Amniotic epithelial cell (primary cell): ENCODE measurements at places on chromosomes 4 and X.
A peak's percentile ranks its signal among the peaks of the same experiment; 100 is the strongest.

DNA sequence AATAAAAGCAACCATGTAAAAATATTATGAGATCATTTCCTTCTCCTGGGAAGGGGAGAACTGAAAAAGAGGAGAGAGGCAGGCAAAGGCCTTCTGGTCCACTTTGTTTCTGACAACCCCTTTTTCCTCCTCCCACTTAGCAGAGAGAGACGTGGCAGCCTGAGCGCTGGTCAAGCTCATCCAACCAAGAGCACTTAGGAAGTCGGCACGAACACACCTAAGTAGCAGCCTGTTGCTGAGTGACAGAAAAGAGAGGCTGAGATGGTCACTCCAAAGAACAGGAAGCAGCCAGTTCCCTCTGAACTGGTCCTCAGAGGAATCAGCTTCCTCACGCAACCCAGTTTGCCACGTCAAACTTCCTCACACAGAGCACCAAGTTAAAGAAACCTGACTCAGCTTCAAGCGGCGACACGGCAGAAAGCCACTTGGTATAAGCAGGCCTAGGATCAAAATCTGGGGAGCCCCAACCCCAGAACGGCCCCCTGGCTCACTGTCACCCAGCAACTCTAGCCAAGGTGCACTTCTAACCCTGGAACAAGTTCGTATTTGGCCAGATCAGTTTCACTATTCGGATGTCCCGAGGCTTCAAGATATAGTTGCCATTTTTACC, 861 bp downstream of the SEC24D start:
- peak; percentile 87 for DNase-seq

- peak; percentile 93 for DNase-seq
Observed at GRCh38 chr4:75235359-75235951, 278.7 kb downstream of the RCHY1 start.

- DNase-seq: no peak
Observed at GRCh38 chr4:58075724-58076123, 965.5 kb upstream of the IGFBP7 start.

- no peak for DNase-seq
Observed at GRCh38 chr4:152024881-152025280, 264.1 kb upstream of the GATB start.

- DNase-seq: no peak
Observed at GRCh38 chrX:17608888-17609287, 128.4 kb upstream of the SCML1 start.

DNA sequence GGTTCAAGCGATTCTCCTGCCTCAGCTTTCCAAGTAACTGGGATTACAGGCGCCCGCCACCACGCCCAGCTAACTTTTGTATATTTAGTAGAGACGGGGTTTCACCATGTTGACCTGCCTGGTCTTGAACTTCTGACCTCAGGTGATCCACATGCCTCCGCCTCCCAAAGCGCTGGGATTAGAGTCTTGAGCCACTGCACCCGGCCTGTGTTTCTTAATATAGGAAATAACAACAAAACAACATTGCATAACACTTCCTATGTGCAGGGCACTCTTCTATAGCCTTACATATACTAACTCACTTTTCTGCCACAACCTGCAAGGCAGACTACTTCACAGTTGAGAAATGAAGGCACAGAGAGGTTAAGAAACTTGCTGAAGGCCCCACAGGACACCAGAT, 12.8 kb upstream of the TMEM131L start:
- DNase-seq: no peak

GRCh38 chr4:14726877-14727361, 275.4 kb upstream of the CPEB2 start:
- DNase-seq: peak; percentile 51

DNA sequence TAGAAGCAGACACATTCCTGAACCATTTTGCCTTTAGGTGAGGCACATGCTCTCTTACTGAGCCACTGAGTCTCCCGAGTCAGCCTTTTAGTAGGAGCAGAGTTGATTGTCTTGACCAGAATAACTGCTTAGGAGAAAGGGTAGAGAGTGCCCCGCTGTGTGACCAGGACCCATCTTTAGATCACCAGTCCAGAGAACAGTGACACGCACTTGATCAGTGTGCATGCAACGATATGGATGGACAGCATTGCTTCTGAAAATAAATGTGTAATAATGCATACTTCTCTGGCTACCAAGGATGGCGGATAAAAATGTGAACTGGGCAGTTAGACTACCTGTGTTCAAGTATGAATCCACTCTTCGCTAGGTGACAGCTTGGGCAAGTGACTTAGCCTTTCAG, 897.7 kb downstream of the TRIML1 start:
- no peak for DNase-seq

- DNase-seq: no peak
Observed at GRCh38 chr4:136571315-136571714, 961.0 kb downstream of the PCDH18 start.

- DNase-seq: peak; percentile 5
Observed at GRCh38 chrX:80578517-80579105, 158.4 kb downstream of the TENT5D start.

DNA sequence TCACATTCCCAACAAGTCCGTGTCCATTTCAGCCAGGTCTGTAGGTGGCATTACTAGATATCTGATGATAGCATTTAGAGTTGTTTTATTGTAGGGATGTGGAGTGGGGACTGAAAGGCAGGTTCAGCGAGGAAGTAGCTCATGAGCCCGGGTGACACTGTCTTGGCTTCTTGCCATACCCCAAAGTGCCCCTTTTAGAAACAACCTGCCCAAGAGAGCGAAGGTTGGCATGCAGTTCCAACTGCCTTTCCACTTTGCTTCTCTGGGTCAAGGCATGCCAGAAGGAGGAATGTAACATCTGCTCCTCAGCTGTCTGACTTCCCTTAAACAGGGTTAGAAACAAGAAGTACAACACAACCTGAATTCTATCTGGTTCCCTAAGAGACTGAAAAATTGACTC, 9.0 kb downstream of the GRIA3 start:
- DNase-seq: no peak

GRCh38 chr4:129526812-129527211, 430.9 kb downstream of the C4orf33 start:
- DNase-seq: peak; percentile 17

GRCh38 chr4:73375328-73375741, 28.8 kb upstream of the ALB start:
- DNase-seq: no peak

GRCh38 chrX:95693365-95693764, 991.3 kb upstream of the DIAPH2 start:
- DNase-seq: no peak

DNA sequence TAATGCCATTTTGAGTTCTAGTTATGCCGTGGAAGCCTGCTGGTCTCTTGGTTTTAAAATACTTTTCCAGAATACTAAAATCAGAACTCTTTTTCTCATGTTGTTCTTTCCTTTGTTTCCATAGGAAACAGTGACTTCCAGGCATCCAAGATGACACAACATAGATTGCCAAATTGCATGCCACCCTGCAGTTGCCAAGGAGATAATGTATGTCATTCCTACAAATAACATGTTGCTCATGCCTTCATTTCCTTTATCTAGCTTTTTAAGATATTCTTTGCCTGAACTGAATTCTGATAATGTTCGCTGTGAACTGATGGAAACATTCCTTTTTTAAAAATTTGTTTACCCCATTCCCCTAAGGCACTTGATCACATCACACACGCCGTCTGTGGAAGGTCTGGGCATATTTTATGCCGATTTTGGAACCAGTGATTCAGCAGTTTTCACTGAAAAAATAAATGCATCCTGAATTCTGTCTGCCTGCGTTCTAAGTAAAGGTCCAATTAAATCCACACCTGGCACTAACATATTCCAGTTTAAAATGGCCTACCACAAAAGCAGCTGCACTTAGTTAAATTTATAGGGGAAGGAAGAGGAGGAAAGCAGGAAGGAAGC, 38.0 kb upstream of the COX7B2 start:
- DNase-seq: peak; percentile 51

GRCh38 chr4:119087121-119087520, 48.5 kb upstream of the MYOZ2 start:
- no peak for DNase-seq

DNA sequence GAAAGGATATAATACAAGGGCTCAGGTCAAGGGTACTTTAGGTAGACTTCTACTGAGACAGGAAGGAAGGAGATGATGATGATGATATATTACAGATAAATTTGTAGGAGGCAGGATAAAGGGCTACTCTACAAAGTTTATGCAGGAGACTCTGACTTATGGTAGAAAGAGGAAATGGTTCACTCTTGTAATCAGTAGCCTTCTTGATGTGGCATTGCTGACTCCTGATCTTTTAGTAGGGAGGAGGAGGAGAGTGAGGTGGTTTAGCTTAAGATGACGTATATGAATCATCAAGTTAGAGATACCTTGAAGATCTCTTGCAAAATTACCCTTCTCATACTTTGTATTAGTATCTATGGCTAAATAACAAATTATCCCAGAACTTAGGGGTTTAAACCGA, 4.7 kb downstream of the BLTP1 start:
- DNase-seq: peak; percentile 45

DNA sequence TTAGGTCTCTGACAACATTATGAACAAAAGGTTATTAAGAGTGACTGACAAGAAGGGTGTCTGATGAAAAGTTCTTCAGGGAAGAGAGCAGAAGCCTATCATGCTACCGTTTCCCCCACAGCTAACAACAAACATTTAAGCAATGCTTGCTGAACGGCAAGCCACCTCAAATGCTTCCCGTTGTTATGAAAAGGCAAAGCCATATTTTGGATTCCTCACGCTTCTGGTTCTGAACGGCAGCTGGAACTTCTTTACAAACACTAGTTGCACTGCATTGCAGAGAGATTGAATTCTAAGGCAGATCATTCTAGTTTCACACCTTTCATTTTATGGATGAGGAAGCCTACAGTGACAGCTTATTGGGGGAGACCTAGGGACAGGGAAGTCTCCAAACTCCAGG, 48.6 kb upstream of the NAP1L5 start:
- no peak for DNase-seq

- peak; percentile 49 for DNase-seq
Observed at GRCh38 chrX:41334363-41335197, 618 bp downstream of the DDX3X start.

DNA sequence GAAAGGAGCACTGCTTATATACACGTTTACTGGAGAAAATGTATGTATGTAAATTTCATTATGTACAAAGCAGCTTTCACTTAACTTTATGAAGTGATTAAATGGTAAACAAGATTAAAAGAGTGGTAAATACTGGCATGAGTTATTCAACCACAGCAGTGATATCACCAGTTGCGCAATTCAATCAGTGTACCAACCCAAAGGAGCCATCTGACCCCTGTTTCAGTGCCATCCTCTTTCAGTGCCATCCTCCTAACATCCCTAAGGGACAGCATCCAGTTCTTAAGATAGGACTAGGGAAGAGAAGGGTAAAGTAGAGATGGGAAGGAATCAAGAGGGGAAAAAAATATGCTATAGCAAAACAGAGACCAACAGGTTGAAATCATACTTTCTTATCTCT, 16.2 kb downstream of the HPF1 start:
- DNase-seq: peak; percentile 63

DNA sequence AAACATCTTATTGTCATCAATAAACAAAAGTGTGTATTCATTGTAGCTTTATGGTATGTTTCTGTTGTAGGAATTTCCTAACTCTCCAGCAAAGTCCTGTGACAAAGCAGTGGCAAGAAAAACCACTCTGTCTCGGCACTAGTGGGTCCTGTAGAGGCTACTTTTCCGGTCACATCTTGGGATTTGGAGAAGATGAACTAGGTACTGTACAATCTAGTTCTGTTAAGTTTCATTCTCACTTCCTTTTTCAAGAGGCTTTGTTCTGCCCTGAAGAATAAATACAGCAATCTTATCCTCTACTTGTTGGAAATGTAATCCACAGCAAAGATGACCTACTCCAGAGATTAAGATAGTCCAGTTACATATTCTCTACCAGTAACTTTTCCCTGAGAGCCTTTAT, 69.3 kb downstream of the HHIP start:
- DNase-seq: no peak

DNA sequence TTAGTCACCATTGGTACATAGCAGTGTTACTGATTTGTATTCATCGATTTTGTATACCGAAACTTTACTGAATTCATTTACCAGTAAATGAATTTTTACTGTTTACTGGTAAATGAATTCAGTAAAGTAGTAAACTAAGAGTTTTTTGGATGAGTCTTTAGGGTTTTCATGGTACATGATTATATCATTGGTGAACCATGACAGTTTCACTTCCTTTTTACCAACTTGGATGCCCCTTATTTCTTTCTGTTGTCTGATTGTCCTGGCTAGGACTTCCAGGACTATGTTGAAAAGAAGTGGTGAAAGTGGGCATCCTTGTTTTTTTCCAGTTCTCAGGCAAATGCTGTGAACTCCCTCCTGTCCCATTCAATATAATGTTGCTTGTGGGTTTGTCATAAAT, 494.9 kb downstream of the GALNTL6 start:
- DNase-seq: no peak

- peak; percentile 21 for DNase-seq
Observed at GRCh38 chr4:159291176-159291575, 188.3 kb downstream of the RAPGEF2 start.

DNA sequence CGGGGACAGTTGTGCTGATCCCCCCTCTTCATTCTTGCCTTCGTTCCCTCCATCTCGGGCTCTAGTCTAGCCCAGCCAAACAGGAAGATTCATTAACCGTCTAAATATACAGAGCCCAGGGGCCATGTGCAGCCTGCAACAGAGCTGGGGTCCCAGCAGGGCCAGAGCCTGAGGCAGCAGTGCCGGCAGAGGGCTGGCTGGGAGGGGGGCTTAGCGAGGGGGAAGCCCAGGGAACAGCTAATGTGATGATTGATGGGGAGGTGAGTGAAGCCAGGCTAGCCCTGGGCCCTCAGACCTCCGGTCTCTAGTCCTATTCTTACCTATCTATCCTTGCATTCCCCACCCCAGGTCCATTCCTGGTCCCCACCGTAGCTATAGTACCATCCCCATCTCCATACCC, 22.3 kb downstream of the EFNB1 start:
- no peak for DNase-seq

DNA sequence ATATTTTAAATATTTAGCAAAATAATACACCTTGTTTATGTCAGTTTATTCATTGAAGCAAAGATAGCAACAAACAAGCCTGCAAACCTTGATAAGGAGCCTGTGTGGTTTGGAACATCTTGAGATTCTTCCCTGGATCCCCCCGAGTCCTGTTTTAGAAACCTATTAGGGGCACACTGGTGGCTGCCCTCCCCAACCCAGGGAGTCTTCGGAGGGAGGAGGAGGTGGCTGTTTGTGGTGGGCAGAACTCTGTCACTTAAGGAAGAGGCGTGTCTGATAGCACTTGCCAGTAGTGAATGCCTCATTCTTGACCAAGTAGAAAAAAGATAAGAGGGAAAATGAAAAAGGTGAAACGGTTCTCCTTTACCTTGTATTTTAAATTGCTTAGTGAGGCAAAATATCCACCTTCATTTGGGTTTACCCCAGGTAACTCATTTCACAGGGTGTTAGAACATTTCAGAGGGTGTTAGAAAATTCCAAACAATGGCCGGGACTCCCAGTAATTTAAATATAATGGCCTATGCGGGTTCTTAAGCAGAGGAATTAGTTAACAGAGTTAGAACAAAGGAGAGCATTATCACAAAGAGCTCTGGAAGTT, 10.4 kb downstream of the KIT start:
- no peak for DNase-seq

DNA sequence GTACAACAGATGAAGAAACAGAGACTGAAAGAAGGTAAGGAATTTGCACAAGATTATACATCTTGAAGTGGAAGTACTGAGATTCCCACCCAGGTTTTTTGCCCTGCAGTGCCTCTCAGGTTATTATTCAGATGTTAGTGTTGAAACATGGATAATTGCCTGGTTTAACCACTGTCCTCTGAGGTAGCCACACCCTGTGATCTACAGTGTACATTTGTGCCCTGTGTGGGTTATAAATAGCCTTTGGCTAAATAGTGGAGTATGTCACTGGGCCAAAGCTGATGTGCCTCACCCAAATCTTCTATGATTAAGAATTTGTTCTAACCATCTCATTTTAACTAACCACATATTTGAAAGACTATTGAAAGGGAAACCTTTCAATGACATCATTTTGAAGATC, 5.4 kb upstream of the ASB5 start:
- DNase-seq: no peak
